Brain (organoid and tissue), 16 donors: ENCODE measurements at places on chromosomes 2 and 18. TPM values are rescaled to one million over a fixed set of nuclear protein-coding genes. Genes with fewer than 3 reads are reported as not detected.

RHOB gene
- 173 TPM for polyA plus RNA-seq

CRYGD gene
- polyA plus RNA-seq, result not detected

GAL3ST2 gene
- polyA plus RNA-seq, result not detected

FLACC1 gene
- not detected for polyA plus RNA-seq

FAM237A gene
- not detected for polyA plus RNA-seq

GALR1 gene
- polyA plus RNA-seq, result 0.10 TPM

DSC3 gene
- not detected for polyA plus RNA-seq

SPATS2L gene
- polyA plus RNA-seq, result 46.2 TPM
